ENCODE measurements at places on chromosomes 6 and 20. TPM values are rescaled to one million over a fixed set of nuclear protein-coding genes. Genes with fewer than 3 reads are reported as not detected.

DNA sequence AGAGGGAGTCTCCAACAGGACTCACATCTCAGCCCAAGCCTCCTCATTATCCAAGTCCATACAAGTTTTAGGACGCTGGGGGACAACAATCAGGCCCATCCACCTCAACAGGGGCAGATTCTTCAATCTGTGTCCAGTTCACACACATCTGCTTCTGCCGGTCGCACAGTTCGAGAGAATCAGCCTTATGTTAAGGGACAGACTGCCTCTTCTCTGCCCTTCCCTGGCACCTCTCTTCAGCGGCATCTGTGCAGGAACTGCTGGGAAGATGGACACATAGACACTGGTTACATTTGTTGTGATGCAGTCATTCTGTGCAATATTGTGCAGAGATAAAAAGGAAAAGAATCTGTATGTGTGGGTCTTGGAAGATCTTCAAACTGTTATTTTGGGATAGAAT is 21.0 kb downstream of the ULBP1 start:
- no peak for DNase-seq
- H3K36me3 ChIP-seq, result no peaks in the 10 kb centered on the region
- H3K4me3 ChIP-seq, result no peak overlapping the region

GRCh38 chr20:32028647-32029372 is 18.6 kb downstream of the CCM2L start:
- no peak for DNase-seq
- no peak overlapping the region for H3K4me3 ChIP-seq
- H3K27ac ChIP-seq, result no peak overlapping the region
- no peaks in the 10 kb centered on the region for H3K36me3 ChIP-seq
- H3K27me3 ChIP-seq, result no peaks in the 10 kb centered on the region

DNA sequence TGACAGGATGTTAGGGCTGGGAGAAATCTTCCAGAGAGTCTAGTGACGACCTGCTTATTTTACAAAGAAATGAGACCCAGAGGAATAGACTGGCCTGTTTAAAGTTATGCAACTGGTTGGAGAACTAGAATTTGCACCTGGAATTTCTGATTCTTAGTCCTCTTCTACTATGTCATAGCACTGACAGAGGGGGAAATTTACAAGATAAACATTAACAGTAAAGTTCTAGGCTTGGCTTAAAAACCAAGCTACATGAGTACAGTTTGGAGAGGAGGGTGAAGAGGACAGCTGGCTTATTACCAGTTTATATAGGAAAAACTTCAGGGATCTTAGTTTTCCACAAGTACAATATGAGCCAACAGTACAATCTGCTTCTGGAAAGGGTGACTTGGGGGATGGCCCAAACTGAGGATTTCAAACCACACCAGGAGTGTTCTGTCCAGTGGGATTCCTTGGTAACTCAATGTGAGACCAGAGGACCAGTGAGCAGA is 269.6 kb downstream of the CD109 start:
- H3K4me3 ChIP-seq, result no peak overlapping the region
- H3K36me3 ChIP-seq, result no peaks in the 10 kb centered on the region
- H3K27me3 ChIP-seq, result no peaks in the 10 kb centered on the region
- DNase-seq, result no peak
- no peak overlapping the region for H3K27ac ChIP-seq

GRCh38 chr6:42150254-42150653 is 7.8 kb upstream of the C6orf132 start:
- no peaks in the 10 kb centered on the region for H3K27me3 ChIP-seq
- H3K4me1 ChIP-seq, result no peaks in the 10 kb centered on the region
- H3K36me3 ChIP-seq, result no peaks in the 10 kb centered on the region
- H3K4me3 ChIP-seq, result no peak overlapping the region
- DNase-seq, result no peak

DNA sequence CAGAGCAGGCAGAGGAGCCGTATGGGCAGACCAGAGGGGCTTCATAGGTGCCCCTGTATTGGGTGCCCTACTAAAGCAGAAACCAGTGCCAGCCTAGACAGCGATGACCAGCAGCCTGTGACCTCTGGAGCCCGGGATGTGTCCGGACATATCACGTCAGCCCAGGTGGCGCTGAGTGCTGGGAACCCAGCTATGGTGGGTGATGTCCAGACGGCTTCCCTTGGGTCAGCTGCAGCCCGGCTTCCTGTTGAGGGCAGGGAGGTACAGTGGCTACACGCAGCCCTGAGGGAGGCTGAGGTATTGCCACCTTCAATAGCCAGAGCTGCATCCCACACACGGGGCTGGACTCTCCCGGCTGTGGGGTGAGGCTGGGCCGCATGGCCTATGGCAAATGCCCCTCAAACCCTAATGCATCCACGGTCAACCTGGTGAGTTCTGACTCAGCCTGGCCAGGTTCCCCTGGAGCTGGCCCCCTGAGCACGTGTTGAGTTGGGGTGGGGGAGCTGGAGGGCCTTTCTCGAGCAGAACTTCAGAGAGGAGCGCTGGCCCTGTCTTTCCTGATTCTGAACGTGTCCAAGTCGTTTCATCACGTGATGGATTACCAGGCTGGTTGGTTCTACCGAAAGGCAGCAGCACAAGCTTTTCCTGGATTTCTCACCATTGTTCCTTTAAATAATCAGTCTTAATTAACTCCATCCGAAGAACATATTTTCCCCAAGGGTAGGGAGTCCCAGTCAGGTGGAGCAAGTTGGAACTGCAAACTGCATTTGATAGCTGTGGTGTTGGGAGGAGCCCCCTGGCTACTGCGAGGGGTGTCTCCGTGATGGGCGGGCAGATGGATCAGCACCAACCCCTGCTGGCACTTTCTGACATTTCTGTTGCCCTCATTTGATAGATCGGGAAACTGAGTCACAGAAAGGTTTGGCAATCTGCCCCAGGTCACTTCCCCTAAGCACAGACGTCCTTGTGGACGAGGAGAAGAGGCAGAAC is 7.1 kb upstream of the MYT1 start:
- H3K27ac ChIP-seq, result no peak overlapping the region
- H3K27me3 ChIP-seq, result peaks cover 26% of the 10 kb centered on the region
- H3K4me1 ChIP-seq, result no peaks in the 10 kb centered on the region
- H3K36me3 ChIP-seq, result no peaks in the 10 kb centered on the region
- no peak overlapping the region for H3K4me3 ChIP-seq
- DNase-seq, result no peak

GRCh38 chr6:49462927-49463611 is at the start of the genes CENPQ and MMUT:
CENPQ (plus strand) TSS chr6:49463370; CDS start chr6:49470177, 6,807 bp downstream.
MMUT (minus strand) TSS chr6:49463253; CDS start chr6:49459466, 3,787 bp downstream.
- peak within 1 kb of the TSS; percentile 91 for H3K27ac ChIP-seq
- peak within 1 kb of the TSS; percentile 91 for H3K4me3 ChIP-seq
- DNase-seq, result peak; percentile 83
- peaks cover 3% of the 10 kb centered on the region for H3K36me3 ChIP-seq

DNA sequence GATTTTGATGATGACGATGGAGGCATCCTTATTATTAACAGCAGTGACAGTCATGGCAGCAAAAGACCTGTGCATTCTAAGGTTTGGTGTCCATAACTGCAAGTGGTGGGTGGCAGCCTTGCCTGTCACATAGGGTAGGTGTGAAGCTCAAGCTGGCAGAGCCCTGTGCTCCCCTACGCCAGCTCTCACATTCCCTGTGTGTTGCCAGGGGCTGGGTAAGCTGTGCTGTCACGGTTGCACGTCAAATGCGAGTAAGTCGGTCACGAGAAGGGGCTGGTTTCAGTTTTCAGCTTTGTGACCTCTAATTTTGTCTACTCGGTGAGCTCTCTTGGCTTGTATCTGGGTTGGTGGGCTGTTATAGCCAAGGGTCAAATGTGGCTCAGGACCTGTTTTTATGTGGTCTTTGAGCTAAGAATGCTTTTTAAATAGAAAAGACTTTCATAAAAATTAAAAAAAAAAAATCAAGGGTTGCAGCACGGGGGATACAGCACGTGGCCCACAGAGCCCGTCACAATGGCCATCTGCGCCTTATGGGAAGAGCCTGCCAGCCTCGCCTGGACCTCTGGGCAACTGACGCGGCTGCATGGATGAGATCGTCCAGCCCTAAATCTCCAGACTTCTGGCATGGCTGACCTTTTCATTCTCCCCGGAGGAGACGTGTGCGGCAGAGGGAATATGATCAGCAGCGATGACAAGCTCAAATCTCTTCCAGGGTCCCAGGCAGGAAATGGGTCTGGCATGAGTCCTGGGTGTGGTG is 148.5 kb downstream of the PHACTR3 start:
- DNase-seq, result no peak
- H3K36me3 ChIP-seq, result no peaks in the 10 kb centered on the region
- no peak overlapping the region for H3K27ac ChIP-seq
- no peak overlapping the region for H3K4me3 ChIP-seq
- H3K27me3 ChIP-seq, result no peaks in the 10 kb centered on the region
- H3K4me1 ChIP-seq, result no peaks in the 10 kb centered on the region

- H3K4me1 ChIP-seq, result no peaks in the 10 kb centered on the region
- no peak overlapping the region for H3K4me3 ChIP-seq
- H3K27me3 ChIP-seq, result no peaks in the 10 kb centered on the region
- no peak for DNase-seq
Observed at GRCh38 chr6:46935687-46936086, 13.9 kb upstream of the ADGRF5 start.

- no peak for DNase-seq
- no peaks in the 10 kb centered on the region for H3K27me3 ChIP-seq
- no peak overlapping the region for H3K4me3 ChIP-seq
Observed at GRCh38 chr6:102742028-102742427, 1348.5 kb downstream of the GRIK2 start.

DNA sequence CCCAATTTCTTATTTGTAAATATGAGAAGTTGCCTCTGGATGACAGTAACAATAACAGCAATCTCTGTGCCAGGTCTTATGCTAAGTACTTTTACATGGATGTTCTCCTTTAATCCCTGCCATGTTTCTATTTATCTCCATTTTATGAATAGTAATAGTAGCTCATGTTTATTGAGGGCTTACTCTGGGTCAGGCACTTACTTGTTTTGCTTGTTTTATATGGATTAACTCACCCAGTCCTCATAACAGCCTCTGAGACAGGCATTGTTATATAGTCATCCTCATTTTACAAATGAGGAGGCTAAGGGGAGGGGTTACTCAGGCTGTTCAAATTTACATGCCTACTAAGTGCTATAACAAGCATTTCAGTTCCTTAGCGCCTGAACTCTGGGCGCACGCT is 64.3 kb downstream of the ARID1B start:
- H3K27me3 ChIP-seq, result no peaks in the 10 kb centered on the region
- no peak for DNase-seq
- H3K4me1 ChIP-seq, result peaks cover 25% of the 10 kb centered on the region

- H3K4me1 ChIP-seq, result no peaks in the 10 kb centered on the region
- no peak for DNase-seq
- H3K27ac ChIP-seq, result no peak overlapping the region
- H3K27me3 ChIP-seq, result no peaks in the 10 kb centered on the region
- no peaks in the 10 kb centered on the region for H3K36me3 ChIP-seq
Observed at GRCh38 chr6:19035461-19036195, 648.5 kb downstream of the RNF144B start.

GRCh38 chr6:145312481-145312880 is 422.8 kb downstream of the EPM2A start:
- no peaks in the 10 kb centered on the region for H3K27me3 ChIP-seq
- H3K4me3 ChIP-seq, result no peak overlapping the region
- no peak for DNase-seq
- no peak overlapping the region for H3K27ac ChIP-seq
- H3K36me3 ChIP-seq, result no peaks in the 10 kb centered on the region
- no peaks in the 10 kb centered on the region for H3K4me1 ChIP-seq

DNA sequence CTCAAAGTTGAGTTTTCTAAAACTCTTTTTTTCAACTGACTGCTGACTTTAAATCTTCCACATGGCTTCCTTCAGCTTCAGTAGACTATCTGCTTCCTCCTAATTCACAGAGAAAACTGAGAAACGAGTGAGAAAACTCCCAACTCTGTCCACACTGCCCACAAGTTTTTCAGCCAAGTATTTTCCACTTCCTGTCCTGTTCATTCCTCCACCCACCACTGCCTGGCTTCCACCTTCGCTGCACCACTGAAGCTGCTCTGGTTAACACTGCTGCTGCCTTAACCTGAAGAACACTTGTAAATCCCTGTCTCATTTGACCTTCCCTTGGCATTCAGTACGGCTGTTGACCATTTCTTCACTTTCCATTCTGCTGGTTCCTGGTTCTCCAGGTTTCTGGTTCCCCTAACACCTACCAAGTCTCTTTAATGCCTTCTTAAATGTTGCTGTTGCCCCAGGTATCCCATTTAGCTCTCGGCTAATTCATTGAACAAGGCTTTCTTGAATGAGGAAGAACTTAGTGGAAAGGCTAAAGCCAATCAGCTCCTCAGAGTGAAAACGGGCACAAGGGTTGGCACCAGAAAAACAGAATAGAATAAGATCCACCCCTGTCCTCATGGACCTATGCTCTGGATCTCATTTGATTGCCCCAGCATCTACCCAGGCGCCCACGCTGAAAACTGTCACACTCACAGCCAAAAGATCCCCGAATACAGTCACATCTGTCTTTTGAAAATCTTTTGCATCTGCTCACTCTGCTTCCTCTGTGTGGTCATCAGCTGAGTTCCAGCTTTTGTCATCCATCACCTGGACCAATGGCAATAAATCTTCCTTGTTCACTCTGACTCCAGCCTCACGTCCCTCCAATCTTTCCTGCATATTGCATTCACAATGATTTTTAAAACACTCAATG is 104.4 kb upstream of the TAB2 start:
- H3K36me3 ChIP-seq, result no peaks in the 10 kb centered on the region
- no peak overlapping the region for H3K27ac ChIP-seq
- H3K4me3 ChIP-seq, result no peak overlapping the region
- no peak for DNase-seq

GRCh38 chr6:10763006-10763405 is 15.4 kb downstream of the TMEM14B start:
- no peaks in the 10 kb centered on the region for H3K36me3 ChIP-seq
- H3K27me3 ChIP-seq, result no peaks in the 10 kb centered on the region
- no peak overlapping the region for H3K4me3 ChIP-seq
- DNase-seq, result no peak
- H3K4me1 ChIP-seq, result no peaks in the 10 kb centered on the region

DNA sequence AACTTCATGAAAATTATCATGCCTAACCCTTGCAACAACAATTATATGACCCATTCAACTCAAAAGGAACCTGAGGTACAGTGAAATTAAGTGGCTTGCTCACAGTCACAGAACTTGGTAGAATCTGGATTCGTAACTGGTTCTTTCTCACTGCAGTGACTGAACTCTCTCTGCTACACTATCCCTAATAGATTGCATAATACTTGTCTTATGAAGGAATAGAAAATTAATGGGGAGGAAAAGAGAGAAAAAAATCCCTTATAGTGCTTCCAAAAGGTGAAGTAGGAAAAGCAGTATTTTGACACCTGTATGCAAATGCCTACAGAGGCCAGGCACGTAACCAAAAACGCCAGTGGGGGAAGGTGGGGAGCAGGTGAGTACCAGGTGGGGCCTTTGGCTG is 186.6 kb downstream of the LY86 start:
- H3K27me3 ChIP-seq, result no peaks in the 10 kb centered on the region
- no peaks in the 10 kb centered on the region for H3K36me3 ChIP-seq
- H3K4me1 ChIP-seq, result no peaks in the 10 kb centered on the region
- no peak overlapping the region for H3K27ac ChIP-seq
- DNase-seq, result no peak

GRCh38 chr6:170444811-170445211 is 108.3 kb downstream of the PSMB1 start:
- no peaks in the 10 kb centered on the region for H3K36me3 ChIP-seq
- no peak overlapping the region for H3K4me3 ChIP-seq
- no peak for DNase-seq
- no peaks in the 10 kb centered on the region for H3K4me1 ChIP-seq

Gene SPEF1
- polyA plus RNA-seq, result not detected

Gene THBD
- not detected for polyA plus RNA-seq

Gene SLC35D3
- not detected for polyA plus RNA-seq

Gene NRSN1
- not detected for polyA plus RNA-seq

Gene SNPH
- polyA plus RNA-seq, result 5.8 TPM
